Neural crest cell (in vitro differentiated cells): ENCODE measurements at places on chromosomes 4 and X.

DNA sequence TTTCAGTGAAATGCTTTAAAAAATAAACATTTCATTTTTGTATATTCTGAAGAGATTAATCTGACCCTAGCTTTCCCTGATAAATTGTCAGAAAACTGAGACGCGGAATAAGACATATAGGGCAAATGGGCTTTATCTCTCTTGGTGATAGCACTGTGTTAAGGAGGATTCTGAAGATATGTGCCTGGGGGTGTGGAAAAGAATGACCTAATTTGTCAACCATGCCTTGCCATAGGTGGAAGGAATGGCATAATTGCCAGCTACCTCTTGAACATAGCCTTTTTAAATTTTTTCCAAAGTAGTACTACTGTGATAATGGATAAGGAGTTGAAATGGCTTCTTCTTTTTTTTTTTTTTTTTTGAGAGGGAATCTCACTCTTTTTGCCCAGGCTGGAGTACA, 11.7 kb downstream of the JADE1 start:
- H3K27me3 ChIP-seq, result no peaks in the 10 kb centered on the region
- H3K4me3 ChIP-seq, result no peak overlapping the region
- H3K4me1 ChIP-seq, result peaks cover 49% of the 10 kb centered on the region
- DNase-seq, result no peak

- H3K4me3 ChIP-seq, result peak overlapping the region; percentile 93
- H3K4me1 ChIP-seq, result peaks cover 42% of the 10 kb centered on the region
- no peak for DNase-seq
- peaks cover 2% of the 10 kb centered on the region for H3K36me3 ChIP-seq
- peaks cover 61% of the 10 kb centered on the region for H3K27me3 ChIP-seq
- H3K27ac ChIP-seq, result no peak overlapping the region
These were observed 3.5 kb downstream of the SLIT2 start for GRCh38 chr4:20255251-20255586.

DNA sequence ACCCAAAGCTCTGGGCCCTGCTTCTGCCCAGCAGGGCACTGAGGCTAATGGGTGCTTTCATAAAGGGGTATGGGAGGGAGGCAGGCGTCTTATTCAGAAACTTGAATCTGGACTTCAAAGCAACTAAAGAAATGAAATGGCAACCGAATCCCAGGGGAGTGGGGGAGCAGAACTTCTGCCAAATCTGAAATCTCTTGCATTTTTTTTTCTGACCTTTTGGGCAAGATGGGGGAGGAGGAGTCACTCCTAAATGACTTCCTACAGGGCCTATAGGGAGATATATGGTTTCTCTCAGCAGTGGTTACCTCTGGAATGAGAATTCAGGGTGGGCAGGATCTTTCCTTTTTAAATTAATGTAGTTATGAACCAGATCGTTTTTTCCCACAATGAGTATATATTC, 30.6 kb upstream of the KIAA1210 start:
- no peak overlapping the region for H3K4me3 ChIP-seq
- DNase-seq, result no peak
- no peaks in the 10 kb centered on the region for H3K4me1 ChIP-seq
- H3K27me3 ChIP-seq, result no peaks in the 10 kb centered on the region

DNA sequence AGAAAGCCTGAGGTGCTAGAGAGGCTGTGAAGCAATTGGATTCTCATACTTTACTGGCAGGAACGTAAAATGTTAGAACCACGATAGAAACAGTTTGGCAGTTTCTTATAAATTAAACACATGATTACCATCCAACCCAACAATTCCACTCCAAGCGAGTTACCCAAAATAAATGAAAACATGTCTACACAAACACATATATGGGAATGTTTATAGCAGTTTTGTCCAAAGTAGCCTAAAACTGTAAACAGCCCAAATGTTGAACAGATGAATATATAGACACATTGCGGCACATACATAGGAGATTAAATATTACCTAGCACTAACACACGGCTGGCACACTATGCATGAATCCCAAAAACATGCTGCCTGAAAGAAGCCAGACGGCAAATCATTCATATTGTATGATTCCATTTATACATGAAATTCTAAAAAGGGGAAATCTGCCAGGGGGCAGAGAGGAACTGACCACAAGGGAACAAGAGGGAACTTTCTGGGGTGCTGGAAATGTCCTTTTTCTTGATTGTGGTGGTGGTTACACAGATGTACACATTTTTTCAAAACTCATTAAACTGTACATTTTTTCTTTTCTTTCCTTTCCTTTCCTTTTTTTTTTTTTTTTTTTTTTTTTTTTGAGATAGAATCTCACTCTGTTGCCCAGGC, 50.4 kb upstream of the SLC25A4 start:
- peaks cover 8% of the 10 kb centered on the region for H3K4me1 ChIP-seq
- peaks cover 55% of the 10 kb centered on the region for H3K27me3 ChIP-seq
- no peaks in the 10 kb centered on the region for H3K36me3 ChIP-seq
- no peak for DNase-seq
- H3K27ac ChIP-seq, result no peak overlapping the region

GRCh38 chr4:174545268-174545667, 23.0 kb upstream of the HPGD start:
- no peaks in the 10 kb centered on the region for H3K36me3 ChIP-seq
- H3K27me3 ChIP-seq, result peaks cover 5% of the 10 kb centered on the region
- DNase-seq, result no peak
- no peaks in the 10 kb centered on the region for H3K4me1 ChIP-seq
- H3K27ac ChIP-seq, result no peak overlapping the region

DNA sequence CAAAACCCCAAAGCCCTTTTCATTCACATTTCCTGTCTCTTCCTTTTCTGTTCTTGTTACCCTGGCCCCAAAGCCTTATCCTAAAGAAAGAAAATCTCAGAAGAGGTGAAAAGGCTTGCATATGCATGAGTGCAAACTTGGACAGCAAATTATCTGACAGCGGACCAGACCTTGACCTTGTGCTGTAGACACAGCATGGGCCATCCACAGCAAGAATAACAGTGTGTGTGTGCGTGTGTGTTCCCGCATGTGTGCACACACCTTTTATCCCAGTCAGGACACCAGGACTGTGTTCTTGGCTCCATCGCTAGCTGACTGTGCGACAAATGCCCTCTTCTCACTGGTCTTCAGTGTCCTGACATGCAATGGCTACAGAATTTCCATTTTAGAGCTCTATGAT, 35.3 kb downstream of the ZBTB49 start:
- peaks cover 4% of the 10 kb centered on the region for H3K36me3 ChIP-seq
- DNase-seq, result no peak
- H3K4me3 ChIP-seq, result no peak overlapping the region
- H3K27ac ChIP-seq, result no peak overlapping the region
- H3K4me1 ChIP-seq, result peaks cover 16% of the 10 kb centered on the region

GRCh38 chr4:52640808-52641565, 18.1 kb downstream of the USP46 start:
- H3K4me3 ChIP-seq, result no peak overlapping the region
- H3K27ac ChIP-seq, result no peak overlapping the region
- H3K27me3 ChIP-seq, result no peaks in the 10 kb centered on the region
- peaks cover 6% of the 10 kb centered on the region for H3K36me3 ChIP-seq
- no peak for DNase-seq
